ENCODE measurements at places on chromosomes 6 and 20. TPM values are rescaled to one million over a fixed set of nuclear protein-coding genes. Genes with fewer than 3 reads are reported as not detected.

DNA sequence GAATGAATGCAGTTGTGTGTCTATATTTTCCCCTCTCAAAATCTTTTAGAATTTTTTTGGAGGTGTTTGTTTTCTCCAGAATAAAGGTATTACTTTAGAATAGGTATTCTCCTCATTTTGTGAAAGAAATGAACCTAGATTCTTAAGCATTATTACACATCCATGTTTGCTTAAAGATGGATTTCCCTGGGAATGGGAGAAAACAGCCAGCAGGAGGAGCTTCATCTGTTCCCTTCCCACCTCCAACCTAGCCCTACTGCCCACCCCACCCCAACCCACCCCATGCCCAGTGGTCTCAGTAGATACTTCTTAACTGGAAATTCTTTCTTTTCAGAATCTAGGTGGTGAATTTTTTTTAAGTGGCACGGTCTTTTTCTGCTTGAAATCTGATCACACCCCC is 127.8 kb downstream of the CD109 start:
- H3K27me3 ChIP-seq: no peaks in the 10 kb centered on the region
- no peak overlapping the region for H3K4me3 ChIP-seq
- no peaks in the 10 kb centered on the region for H3K4me1 ChIP-seq
- no peak overlapping the region for H3K27ac ChIP-seq
- DNase-seq: no peak

- no peaks in the 10 kb centered on the region for H3K36me3 ChIP-seq
- no peaks in the 10 kb centered on the region for H3K4me1 ChIP-seq
- H3K27me3 ChIP-seq: no peaks in the 10 kb centered on the region
- DNase-seq: no peak
- no peak overlapping the region for H3K27ac ChIP-seq
Measured at GRCh38 chr20:40652441-40652987, 36.5 kb downstream of the MAFB start.

TMEM244 gene
- not detected for total RNA-seq

GRCh38 chr20:33654680-33655161 is 7.4 kb upstream of the C20orf144 start:
- no peaks in the 10 kb centered on the region for H3K27me3 ChIP-seq
- peaks cover 3% of the 10 kb centered on the region for H3K36me3 ChIP-seq
- H3K27ac ChIP-seq: peak overlapping the region; percentile 87
- no peak overlapping the region for H3K4me3 ChIP-seq
- DNase-seq: no peak

DNA sequence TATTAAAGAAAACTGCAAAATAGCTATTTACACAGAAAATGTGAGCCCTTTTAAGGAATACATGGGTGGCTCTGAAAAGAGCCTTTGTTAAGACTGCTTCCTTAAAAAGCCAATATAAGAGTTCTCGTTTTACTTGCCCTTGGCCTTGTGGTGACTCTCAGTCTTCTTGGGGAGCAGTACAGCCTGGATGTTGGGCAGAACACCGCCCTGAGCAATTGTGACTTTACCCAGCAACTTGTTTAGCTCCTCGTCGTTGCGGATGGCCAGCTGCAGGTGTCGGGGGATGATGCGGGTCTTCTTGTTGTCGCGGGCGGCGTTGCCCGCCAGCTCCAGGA is 111.5 kb downstream of the HFE start:
- no peak for DNase-seq
- no peaks in the 10 kb centered on the region for H3K4me1 ChIP-seq
- no peaks in the 10 kb centered on the region for H3K27me3 ChIP-seq
- H3K36me3 ChIP-seq: no peaks in the 10 kb centered on the region
- H3K27ac ChIP-seq: peak overlapping the region; percentile 87
- H3K4me3 ChIP-seq: peak overlapping the region; percentile 56

GRCh38 chr6:111121789-111122350 is 34.6 kb downstream of the SLC16A10 start:
- DNase-seq: no peak
- H3K4me3 ChIP-seq: no peak overlapping the region
- no peaks in the 10 kb centered on the region for H3K36me3 ChIP-seq
- no peaks in the 10 kb centered on the region for H3K4me1 ChIP-seq

Measured in prostate gland (tissue), 2 donors.